ENCODE measurements at places on chromosomes 2 and 18. TPM values are rescaled to one million over a fixed set of nuclear protein-coding genes. Genes with fewer than 3 reads are reported as not detected.

Gene CNTNAP5
- total RNA-seq, result not detected

Gene OTOS
- total RNA-seq, result not detected

Gene STAT4
- total RNA-seq, result 0.59 TPM

Gene ARL5A
- 49.2 TPM for total RNA-seq

DNA sequence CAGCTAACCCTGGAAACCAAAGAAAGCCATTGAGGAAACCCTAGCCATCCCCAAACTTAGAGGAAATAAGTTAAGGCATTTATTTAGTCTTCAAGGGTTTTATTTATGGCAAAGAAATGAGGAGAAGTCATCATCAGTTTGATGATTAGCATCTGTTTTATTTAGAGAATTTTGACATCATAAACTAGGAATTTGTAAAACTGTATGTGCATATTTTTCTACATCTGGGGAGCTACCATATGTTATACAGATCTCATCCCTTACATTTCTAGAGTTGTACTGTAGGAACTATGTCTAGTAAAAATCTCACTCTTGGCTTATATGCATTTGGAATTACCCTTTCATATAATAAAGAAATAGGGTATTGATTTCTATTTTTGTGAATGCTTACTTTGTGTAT is 48.7 kb downstream of the FMNL2 start:
- DNase-seq, result no peak

All from RPMI7951 (cell line).